ENCODE measurements at places on chromosomes 5 and 9.

DNA sequence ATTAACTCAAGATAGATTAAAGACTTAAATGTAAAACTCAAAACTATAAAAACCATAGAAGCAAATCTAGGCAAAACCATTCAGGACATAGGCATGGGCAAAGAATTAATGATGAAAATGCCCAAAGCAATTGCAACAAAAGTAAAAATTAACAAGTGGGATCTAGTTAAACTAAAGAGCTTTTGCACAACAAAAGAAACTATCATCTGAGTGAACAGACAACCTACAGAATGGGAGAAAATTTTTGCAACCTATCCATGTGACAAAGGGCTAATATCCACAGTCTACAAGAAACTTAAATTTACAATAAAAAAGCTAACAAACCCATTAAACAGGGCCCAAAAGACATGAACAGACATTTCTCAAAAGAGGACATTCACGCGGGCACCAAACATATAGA lies 34.4 kb upstream of the ZFAND5 start:
- ATAC-seq: no peak

GRCh38 chr9:22203371-22204138 lies 194.4 kb upstream of the CDKN2B start:
- no peak for ATAC-seq

- no peak for ATAC-seq
Measured at GRCh38 chr9:109519366-109519765, 21.3 kb upstream of the PTPN3 start.

- ATAC-seq: no peak
Measured at GRCh38 chr5:145803112-145804004, 31.8 kb downstream of the PRELID2 start.

DNA sequence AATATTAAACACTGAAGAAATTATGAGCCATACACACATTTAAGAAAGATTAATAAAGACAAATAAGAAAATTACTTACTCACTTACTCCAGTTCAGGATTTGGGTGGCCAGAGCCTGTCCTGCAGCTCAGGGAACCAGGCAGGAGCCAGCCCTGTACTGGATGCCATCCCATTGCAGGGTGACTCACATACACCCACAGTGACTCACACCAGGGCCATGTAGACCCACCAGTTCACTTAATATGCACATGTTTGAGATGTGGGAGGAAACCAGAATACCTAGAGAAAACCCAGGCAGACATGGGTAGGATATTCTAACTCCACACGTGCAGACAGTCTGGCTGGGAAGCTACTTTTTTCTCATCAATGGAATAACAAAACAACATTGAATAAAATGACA lies 49.6 kb upstream of the ADRB2 start:
- no peak for ATAC-seq

- peak; percentile 89 for ATAC-seq
Measured at GRCh38 chr5:174419540-174420132, 304.7 kb upstream of the MSX2 start.

Data from gastroesophageal sphincter (tissue), 4 donors.